Heart right ventricle (tissue), 16 donors: ENCODE measurements at places on chromosomes 1 and 21. TPM values are rescaled to one million over a fixed set of nuclear protein-coding genes. Genes with fewer than 3 reads are reported as not detected.

The TMEM51 gene
- polyA plus RNA-seq, result 3.9 TPM

The MROH9 gene
- not detected for polyA plus RNA-seq

The LORICRIN gene
- not detected for polyA plus RNA-seq

The CFAP74 gene
- polyA plus RNA-seq, result 0.03 TPM

GRCh38 chr21:24759348-24760075 is 847.8 kb downstream of the MRPL39 start:
- DNase-seq, result no peak
